CD4-positive, alpha-beta T cell treated with Interleukin-21 for 1 hour (primary cell): ENCODE measurements at places on chromosomes 11 and 22.

DNA sequence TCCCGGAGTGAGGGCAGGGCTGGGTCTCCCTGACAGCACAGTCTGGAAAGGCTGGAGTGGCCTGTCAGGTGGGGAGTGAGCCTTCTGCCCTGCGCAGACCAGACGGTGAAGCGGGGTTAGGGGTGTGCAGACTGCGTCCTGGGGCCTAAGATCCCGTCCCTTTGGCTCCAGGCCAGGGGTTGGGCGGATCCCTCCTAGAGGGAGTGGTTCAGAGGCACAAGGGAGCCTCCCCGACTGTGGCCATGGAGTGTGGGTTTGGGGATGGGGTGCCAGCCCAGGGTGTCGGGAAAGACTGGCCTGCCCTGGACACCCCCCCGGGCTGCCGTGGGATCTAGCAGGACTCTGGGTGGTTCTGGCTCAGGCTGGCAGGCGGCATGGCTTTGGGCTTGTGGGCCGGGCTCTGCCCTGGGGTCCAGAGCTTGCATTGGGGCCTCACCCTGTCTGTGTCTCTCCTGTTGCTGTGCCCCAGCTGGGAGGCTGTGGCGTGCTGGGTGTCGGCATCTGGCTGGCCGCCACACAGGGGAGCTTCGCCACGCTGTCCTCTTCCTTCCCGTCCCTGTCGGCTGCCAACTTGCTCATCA is 19.5 kb downstream of the TSPAN4 start:
- DNase-seq = no peak

- no peak for DNase-seq
Observed at GRCh38 chr11:12090761-12091258, 19.6 kb upstream of the MICAL2 start.

DNA sequence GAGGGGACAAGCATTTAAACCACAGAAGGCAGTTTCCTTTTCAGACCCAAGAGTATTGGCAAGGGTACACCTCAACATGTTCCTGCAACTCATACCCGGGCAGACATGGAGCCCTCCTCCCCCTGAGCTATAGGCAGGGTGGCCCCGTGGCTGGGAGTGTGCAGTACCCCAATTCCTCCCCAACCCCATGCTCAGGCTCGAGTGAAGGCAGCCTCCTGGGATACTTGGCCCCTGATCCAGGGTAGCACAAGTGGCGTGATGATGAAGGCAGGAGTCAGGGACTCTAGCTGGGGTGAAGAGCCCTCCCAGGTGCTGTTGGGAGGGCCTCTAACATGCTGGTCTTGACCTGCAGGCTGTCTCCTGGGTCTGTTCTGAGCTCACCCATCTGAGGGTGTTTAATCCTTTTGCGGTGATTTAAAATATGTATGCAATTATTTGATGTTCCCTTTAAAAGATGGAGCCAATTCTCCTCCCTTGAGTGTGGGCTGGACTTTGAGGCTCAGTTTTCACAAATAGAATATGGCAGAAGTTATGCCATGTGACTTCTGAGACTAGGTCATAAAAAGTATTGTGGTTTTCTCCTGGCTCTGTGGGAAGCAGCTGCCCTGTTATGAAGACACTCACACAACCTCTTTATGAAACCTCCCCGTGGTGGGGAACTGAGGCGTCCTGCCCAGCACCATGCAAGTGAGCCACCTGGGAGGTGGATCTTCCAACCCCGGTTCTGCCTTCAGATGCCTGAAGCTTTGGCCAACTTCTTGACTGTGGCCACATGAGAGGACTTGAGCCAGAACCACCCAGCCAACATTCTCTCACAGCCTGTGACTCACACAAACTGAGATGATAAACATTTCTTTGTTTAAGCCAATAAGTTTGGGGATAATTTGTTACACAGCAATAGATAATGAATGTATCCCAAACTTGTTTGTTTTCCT is 54.7 kb upstream of the NECTIN1 start:
- no peak for DNase-seq

DNA sequence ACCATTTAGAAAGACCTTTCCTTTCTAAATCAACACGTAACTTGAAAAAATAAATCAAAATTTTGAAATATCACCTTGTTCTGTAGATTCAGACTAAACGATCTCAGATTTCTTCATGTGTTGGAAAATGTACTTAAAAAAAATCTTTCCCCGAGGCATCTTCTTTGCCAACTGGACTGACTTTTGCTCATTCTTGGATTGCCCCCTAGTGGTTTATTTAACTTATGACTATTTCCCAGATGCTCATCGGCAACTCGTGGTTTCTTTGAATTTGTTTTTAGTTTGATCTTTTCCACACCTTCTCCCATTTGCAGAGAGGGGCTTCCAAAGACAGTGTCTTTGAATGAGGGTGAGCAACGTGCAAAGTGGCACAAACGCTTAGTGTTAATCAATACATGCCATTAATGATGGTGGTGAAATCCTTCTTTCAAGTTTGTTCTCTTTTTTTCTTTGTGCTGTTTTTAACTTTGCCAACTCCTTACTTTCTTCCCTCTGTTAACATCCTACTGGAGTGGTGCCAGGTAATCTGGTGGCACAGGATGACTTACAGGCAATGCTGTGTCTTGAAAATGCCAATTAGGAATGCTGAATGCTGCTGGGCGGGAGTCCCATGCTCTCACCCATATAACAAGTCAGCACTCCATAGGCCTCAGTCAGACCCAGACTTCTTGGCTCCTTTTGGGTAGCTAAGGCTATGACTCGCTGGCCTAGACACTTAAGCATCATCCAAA is 18.3 kb downstream of the PRSS23 start:
- peak; percentile 60 for DNase-seq

DNA sequence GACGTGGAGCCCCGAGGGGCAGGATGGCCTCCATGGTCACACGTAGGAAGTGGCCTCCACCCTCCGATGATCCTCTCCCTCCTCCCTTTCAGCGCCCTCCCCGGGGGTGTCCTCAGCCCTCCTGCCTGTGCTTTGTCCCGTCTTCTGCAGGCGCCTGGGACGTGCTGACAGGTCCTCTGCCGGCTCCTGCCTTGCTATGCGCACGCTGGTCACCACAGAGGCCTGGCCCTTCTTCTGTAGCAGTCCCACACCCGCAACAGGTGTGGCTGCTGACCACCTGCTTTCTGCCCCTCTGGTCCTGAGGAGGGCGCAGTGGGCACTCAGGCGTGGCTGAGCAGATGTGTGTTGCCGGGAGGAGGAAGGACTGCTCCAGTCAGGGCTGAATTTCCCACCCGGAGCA is 27.7 kb upstream of the PPP6R3 start:
- no peak for DNase-seq

- DNase-seq = no peak
Observed at GRCh38 chr11:132714859-132715440, 817.4 kb downstream of the OPCML start.

DNA sequence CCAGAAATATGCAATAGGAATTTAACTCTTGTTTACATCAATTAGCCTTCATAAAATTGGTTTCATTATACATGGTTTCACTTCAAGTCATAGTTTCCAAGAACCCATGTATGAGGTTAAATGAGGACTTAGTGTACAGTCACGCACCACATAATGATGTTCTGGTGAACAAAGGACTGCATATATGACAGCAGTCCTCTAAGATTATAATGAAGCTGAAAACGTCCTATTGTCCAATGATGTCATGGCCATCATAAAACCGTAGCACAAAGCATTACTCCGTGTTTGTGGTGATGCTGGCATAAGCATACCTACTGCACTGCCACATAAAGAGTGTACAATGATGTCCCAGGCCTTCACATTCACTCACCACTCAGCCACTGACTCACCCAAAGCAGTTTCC is 31.1 kb downstream of the SMCO4 start:
- DNase-seq = no peak

- no peak for DNase-seq
Observed at GRCh38 chr11:3192511-3193372, 25.9 kb downstream of the MRGPRG start.

DNA sequence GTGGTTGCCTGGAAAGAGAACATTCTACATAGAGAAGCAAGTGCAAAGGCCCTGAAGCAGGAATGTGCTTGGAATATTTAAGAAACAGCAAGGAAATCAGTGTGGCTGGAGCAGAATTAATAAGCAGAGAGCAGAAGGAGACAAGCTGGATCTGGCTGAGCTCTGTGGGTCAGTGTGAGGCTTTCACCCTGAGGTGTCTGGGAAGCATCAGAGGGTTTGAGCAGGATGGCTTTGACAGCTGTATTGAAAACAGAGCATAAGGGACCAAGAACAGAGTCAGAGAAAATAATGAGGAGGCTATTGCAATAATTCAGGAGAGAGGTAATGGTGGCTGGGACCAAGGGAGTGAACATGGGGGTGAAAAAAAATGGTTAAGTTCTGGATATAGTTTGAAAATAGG is 199.6 kb downstream of the NXPE2 start:
- DNase-seq = no peak

DNA sequence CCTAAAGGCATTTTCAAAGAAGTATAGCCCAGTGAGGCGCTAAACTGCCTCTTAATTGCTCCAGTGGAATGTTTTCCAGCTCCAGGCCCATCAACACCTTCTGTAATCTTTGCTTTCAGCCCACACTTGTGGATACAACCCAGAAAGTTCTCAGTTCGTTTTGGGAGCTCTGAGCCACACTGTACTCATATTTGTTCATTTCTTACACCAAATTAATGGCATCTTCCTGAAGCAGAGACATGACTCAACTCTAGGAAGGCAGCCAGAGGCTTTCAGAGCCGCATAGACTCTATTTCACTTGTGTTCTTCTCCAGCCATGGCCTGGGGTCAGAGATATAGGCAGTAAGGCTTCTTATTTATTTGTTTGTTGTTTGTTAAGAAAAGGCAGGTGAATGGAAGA is 175.5 kb upstream of the NCAM1 start:
- no peak for DNase-seq

DNA sequence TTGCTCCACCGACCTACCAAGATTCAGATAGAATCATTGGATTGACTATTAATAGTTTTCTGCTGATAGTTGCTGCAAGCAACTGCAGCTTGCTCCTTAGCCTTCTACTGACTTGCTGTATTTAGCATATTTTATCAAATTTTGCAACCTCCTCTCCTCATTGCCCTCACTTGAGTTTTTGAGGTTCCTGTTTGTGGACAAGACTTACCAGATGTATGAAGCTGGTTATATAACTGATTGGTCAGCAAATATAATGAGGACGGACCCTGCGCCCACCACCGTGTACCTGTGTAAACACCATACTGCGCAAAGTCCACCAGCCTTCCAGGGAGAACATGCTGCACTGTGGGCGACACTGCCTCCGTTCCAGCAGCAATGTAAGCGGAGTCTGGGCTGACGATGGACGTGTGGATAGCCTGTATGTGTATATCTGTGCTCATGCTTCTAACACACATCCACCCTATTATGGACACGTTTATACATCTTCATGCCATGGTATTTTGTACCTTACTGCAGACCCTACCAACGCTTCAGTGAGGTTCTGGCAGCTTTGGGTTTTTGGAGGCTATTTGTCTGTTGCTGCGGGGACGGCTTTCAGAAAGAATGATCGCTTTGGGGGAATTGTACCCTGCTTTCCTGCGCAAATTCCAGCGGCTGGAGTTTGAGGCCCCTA is 1.5 kb upstream of the USP18 start:
- no peak for DNase-seq

- DNase-seq = no peak
Observed at GRCh38 chr11:48162885-48163268, 53.7 kb upstream of the OR4B1 start.

DNA sequence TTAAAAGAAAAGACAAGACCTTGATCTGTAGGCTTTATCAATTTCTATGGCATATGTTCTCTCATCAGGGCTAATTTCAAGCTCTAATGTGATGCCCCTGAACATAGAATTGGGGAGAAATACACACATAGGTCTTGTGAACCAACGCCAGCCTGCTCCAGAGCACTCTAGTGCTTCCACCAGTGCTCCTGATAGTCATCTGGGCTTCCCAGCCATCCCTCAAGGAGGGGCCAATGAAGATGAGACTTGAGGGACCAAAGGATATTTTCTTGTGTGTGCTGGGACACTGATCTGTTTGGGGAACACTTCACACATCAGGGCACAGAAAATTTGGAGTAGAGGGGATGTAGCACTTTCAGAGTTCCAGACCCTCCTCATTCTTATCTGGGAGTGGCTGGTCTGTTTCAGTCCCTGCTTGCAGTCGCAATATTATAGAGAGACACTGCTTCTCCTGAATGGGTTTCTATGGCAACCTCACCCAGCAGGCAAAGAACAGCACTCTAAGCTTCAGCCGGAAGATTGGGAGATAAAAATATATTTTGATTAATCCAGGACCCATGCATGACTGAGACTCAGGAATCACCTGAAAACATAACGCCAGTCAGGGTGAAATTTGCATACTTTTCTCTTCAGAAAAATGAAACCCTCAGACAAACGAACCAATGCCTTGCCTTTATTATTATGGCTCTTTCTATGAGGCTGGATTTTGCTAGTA is 28.4 kb upstream of the SCN3B start:
- no peak for DNase-seq

- DNase-seq = no peak
Observed at GRCh38 chr11:36431429-36432092, 78.5 kb downstream of the TRAF6 start.

- peak; percentile 71 for DNase-seq
Observed at GRCh38 chr11:123103326-123103980, 41.5 kb upstream of the HSPA8 start.

GRCh38 chr22:18113680-18114394 is 3.2 kb downstream of the TUBA8 start:
- DNase-seq = peak; percentile 5

DNA sequence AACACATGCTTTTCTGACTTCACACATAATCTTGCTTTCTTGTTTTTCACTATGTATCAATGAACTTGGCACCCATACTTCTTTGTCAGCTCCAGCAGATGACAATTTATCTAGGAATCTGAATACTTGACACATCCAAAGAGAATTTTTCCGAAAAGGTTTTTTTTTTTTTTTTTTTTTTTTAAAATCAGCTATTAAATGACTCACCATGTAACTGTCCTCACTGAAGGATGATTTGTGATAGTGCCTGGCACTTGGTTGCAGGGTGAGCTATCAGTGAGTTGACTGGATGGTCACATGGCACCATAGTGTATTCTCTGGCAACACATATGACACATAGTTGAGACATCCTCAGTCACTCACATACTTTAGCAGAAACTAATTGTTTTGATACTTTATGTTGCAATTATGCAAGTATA is 133.4 kb upstream of the E2F8 start:
- no peak for DNase-seq

GRCh38 chr11:69123593-69124545 is 31.9 kb upstream of the SMIM38 start:
- no peak for DNase-seq

DNA sequence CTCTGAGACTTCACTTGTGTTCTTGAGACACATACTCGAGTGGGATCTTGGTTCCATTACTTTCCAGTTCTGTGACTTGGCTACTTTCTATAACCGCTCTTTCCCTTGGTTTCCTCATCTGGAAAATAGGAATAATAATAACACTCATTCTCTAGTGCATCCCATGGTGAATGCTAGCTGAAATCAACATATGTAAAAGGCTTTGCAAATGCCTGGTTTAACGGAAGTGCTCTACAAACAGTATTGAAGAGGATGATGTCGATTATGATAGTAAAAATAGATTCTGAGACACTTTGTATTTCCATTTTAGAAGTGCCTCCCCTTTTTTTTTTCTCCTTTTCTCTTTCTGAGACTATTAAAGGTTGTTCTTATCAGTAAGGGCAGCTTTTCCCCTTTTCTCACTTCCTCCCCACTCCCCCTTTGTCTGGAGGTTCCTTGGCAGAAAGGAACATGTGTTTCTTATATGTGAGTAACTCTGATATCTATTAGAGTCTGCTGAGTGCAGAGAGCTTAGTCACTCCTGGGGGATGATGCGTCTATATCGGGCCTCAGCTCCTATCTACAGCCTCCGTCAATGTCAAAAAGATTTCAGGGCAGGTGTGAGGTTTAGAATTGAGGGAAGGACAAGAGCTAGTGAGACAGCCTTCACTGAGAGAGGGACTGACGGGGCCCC is 489.3 kb downstream of the NTM start:
- DNase-seq = no peak
